ENCODE measurements at places on chromosomes 7 and 10.

DNA sequence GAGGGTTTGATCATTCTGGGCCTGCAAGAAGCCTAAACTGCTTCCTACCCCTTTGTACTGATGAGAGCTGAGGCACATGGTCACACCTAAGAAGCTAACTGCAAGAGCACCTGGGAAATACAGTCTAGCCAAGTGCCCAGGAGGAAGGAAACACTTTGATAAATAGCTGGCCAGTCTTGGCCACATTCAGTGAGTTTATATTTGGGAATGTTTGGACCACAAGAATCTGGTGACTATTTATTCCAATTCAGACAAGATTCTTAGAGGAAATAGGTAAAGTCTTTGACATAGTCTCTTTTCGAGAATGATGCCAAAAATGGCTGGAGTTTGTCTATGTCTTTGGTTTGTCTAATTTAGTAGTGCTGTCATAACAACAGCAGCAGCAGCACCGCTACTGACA is 213.6 kb downstream of the KIF20B start:
- no peak for DNase-seq

- peak; percentile 48 for DNase-seq
These were observed 10.9 kb upstream of the MAP3K8 start for GRCh38 chr10:30422981-30423654.

- no peak for DNase-seq
These were observed 234.5 kb downstream of the SORCS3 start for GRCh38 chr10:104875561-104875960.

DNA sequence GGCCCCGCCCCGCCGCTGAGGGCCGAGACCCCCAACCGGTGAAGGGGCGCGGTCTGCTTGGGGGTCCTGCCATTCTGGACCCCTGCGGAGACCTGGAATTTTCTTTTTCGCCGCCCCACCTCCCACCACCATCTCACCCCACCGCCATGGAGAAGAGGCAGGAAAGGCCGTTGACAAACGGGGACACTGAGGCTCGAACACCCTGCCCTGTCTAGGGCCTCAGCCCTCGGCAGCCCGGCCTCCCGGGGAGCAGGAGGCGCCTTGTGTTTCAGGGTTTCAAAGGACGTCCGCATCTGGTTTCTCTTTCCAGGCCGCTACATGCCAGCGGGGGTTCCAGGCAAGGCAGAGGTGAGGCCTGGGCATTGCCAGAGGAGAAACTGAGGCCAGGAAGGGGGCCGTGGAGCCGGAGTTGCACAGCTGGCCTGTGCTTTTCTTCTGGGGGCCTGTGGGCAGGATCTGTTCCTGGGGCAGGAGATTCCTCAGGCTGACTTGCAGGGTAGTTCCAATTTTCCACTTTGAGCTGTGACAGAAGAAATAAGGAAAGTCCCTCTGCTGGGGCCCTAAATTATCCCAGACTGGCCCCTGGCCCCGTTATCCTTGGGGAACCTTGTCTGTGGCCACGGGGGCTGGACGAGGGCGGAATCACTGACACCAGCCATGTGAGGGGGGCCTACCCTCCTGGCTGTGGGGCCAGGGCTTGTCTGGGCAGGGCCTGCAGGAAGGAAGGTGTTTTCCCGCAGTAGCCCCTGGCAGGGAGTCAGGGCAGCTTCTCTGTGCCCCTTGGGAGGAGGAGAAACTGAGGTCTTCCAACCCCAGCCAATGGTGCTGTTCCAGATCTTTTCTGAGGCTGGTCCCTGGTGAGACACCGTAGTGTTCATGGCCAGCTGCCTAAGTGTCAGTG is 900 bp upstream of the MICALL2 start:
- no peak for DNase-seq

DNA sequence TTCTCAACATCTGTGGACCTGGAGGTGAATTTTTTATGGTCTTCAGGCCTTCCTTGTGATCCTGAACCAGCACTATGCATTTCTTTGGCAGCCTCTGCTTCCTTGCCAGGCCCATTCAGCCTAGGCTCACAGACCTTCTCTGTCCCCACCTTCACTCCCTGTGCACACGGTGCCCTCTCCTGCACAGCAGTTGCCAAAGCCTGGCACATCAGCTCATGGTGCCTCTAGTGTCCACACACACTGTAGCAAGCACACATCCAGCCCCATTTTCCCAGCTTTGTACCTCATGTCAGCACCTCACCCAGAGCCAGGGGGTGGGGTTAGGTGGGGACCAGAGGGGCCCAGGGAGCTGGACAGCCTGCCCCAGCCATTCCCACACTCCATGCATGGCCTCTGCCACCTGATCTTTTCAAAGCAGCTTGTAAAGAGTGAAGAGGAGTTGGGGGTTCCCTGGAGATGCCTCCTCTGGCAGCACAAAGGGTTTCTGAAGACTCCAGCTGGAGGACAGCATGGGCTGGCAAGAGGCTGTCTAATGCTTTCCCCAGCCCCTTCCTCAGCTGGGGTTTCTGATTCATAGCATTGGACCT is 57.9 kb upstream of the TMEM72 start:
- DNase-seq, result no peak

DNA sequence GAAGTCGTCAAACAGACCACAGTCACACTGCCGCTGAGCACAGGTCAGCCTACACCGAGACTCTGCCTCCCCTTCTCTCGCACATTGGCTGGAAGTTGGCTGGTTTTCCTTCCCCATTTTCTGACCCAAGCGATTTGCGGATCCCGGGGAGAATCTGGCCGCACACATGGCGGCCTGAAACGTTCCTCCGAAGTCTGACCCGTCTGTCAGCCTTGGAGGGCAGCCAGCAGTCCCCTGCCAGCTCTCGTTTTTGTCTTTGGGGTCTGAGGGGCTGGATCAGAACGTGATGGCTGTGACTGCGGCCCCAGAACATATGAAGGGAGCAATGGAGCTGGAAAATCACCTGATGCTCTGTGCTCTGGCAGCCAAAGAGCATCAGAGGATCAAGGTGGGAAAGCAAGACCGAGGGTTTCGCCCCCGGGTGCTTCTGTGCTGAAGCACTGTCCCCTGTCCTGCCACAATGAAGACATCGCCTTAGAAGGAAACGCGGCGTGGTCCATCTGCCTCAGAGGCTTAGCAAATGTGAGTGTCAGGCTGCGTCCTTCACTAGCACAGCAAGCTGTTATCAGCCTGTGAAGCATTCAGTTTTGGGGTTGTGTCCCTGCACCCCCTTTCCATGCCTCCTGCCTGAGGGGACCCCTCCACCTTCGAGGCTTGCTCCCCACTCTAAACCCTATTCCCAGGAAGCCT is 119.3 kb upstream of the SHH start:
- DNase-seq, result no peak

- no peak for DNase-seq
These were observed 38.6 kb downstream of the HACD1 start for GRCh38 chr10:17578603-17579002.

DNA sequence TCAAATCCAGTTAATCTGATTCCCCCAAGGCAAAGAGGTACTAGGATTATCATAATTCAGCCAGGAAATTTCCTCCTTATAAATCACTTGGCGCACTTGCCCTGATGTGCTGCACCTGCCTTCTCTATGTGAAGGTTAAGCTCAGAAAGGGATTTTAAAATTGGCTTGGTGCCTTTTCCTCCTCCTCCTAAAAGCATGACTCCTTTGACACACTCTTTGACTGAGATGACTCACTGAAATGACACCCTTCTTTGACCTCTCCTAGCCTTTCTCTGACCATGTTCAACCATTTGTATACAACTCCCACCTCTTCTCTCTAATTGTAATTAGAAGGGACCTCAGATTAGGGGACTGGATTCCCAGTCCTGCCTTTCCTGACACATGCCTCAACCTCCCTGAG is 46.5 kb downstream of the ABLIM1 start:
- DNase-seq, result no peak

Data from T-helper 2 cell (primary cell).